ENCODE measurements at places on chromosomes 4 and X.

DNA sequence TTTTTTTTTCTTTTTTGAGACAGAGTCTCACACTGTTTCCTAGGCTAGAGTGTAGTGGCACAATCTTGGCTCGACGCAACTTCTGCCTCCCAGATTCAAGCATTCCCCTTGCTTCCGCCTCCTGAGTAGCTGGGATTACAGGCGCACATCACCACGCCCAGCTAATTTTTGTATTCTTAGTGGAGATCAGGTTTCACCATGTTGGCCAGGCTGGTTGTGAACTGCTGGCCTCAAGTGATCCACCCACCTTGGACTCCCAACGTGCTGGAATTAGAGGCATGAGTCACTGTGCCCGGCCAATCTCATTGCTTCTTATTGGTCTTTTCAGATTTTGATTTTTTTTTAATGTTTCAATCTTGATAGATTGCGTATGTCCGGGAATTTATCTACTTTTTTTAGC, 124.4 kb downstream of the NBDY start:
- no peak for DNase-seq

GRCh38 chr4:184961660-184962059, 56.6 kb upstream of the HELT start:
- DNase-seq = no peak

DNA sequence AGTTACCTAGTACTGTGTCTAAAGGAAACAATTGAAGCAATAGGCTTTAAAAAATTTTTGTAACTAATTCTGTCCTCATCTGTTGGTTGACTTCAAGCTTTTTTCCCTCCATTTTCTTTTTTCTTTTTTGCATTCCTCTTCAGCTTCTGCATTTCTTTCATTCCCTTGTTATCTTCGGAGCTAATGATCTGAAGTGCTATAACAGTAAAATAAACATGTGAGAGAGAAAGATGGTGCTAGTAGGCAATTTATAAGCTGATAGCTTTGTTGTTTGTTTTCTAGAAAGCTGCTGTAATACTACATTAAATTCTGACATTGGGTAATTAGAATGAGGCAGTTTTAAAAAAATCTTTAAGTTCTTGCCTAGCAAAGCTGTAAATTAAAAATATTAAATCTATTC, 37.1 kb downstream of the PTPN13 start:
- DNase-seq = no peak

DNA sequence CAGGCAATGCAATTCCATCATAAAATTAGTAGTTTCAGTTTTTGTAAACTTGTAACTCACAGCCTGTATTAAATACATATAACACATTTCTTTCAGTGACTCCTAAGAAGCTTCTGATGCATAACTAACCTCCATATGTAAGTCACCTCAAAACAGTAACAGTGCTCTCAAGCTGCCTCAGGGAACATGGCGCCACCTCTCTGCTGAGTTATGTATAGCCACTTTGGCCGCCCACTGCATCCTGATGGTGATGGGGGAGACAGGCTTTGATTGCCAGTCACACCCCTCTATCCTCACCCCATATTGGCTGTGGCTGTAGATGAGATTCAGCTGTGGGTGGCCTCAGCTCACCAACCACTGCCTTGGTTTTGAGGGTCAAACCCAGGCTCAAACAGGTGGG, 54.3 kb downstream of the LRBA start:
- DNase-seq = no peak

DNA sequence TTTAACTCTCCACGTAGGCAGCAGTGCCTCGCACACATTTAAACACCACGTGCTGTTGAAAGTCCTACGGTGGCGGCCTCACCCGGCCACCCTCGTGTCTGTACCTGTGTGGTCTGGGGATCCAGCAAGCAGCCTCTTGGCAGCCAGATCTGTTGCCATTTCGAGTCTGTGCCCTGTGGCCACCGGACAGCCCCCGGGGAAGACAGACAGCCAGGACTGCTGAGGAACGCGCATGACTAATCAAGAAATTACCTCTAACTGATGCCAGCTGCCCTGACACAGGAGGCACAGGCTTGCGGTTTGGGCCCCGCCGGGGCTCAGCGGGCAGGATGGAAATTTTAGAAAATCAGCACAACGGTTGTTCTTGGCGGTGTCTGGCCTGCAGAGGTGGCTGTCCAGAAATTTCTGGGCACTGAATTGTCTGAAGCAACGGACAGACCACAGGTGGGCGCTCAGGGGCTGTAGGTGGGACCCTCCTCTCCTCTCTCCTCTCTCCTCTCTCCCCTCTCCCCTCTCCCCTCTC, 15.6 kb upstream of the ASMTL start:
- no peak for DNase-seq

DNA sequence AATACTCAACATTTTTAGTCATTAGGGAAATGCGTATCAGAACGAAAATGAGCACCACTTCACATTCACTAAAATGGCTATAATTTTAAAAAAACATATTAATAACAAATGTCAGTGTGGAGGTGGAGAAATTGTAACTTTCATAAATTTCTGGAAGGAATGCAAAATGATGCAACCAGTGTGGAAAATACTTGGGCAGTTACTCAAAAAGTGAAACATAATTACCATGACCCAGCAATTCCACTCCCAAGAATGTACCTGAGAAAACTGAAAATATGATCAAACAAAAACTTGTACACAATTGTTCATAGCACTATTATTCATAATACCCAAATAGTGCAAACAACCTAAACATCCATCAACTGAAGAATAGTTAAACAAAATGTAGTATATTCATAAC, 76.1 kb upstream of the FAM241A start:
- DNase-seq = no peak

GRCh38 chr4:58732973-58733372, 1622.8 kb upstream of the IGFBP7 start:
- DNase-seq = no peak

DNA sequence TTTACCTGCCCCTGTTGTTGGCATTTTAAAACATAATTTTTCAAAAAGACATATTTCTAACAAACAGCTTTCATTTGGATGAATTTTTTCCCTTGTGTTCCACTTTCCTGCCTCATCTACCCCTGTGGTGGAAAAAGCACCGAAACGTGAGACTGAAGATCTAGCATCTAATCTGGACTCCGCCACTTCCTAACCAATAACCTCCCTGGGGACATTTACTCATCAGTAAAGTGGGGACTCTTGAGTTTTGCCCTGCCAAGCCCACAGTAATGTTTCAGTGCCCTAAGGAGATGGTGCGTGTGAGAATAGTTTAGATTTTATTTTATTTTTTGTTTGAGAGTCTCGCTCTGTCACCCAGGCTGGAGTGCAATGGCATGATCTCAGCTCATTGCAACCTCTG, 56.7 kb downstream of the ADGRG2 start:
- DNase-seq = no peak

DNA sequence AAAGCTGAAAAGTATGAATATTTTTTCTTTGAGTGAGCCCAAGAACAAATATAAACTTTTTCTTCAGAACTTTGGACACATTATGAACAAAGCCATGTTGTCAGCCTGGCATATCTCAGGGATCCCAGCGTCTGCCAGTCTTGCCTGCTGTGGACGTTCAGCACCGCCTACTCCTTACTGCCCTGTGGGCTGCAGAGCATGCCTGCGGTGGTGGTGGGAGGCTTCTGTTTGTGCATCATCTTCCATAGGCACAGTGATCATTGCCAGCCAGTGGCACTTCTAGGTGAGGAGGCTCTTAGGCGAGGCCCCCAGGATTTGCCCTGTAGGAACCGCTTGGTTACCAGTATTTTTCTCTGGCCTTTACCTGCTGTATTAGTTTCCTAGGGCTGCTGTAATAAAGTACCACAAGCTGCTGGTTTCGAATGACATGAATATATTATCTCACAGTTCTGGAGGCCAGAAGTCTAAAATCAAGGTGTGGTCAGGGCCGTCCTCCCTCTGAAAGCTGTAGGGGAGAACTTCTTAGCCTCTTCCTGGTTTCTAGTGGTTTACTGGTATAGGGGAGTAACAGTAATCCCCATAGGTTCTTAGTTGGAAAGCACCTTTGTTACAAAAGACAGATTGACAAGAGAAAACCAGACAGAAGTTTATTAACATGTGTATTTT, 15.4 kb downstream of the ANXA3 start:
- DNase-seq = no peak

DNA sequence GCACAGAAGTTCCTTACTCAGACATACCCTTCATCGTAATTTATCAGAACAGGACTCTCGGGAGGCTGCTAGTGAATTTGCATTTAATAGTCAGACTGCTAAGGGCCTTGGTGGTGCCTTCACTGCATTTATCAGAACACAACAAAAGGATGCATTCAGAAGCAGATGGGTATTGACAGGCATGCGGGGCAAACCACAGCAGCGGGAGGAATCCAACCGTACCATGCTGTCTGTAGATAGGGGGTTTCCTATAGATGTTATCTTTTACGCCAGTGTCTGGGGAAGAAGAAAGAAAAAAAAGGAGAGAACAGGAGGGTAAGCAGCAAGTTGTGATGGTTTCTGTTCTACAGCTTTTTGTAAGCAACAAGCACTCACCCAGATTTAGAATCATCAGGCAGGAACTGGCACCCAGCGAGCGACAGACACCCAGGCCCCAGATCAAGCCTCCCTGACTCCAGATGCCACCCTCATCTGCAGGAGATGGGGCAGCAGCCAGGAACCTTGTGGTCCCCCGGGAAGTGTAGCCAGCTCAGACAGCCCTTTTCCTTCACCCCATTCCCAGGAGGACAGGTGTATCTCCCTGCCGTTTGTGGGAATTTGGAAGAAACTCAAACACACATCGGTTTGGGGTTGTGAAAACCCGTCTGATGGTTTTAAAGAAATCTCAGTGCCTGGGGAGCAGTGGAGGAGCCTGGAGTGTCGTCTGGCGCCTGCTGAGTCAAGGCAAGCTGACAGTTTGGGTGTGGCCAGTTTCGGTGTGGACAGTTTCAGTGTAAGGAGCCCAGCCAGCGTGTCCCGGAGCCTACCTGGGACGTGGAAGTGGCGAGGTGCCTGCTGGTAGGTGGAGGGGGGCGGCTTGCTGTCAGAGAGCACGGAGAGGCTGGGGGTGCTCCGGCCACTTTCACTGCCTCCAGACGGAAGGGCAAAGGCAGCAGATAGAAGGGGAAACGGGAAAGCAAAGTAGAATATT, 80.0 kb upstream of the AFAP1 start:
- no peak for DNase-seq

DNA sequence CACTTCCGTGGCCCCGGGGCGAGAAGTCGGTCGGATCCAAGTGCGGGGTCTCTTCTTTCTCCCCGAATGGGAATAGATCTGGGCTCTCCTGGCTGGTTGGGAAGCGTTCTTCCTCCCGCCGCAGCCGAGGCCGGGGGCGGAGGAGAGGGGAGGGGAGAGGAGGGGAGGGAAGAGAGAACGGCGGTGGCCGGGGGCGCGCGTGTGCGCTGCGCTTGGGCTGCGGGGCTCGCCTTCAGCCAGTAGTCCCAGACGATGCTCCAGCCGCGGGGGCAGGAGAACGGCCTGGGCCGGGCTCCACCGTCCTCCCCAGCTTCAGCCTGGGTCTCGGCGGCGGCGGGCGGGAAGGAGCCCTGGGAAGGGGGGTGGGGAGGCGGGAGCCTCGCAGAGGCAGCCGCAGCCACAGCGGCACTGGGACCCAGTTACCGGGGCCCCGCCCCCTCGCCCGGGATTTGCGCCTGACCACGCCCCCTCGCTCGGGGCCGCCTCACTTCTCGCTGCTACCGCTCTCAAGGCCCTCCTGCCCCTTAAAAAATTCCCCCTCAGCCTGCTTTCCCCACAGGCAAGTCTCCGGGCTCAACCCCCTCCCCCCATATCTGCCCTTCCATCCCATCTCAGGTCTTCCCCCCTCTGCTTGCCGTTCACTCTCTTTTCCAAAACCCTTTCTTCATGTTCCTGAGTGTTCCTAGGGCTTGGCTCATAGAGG, at the start of gene FGD1:
TSS of gene FGD1 (minus strand) at position 421 of the 703 bp plus-strand sequence. CDS start 802 bp downstream, outside the sequence.
- no peak for DNase-seq

GRCh38 chrX:38192007-38192810, 28.5 kb downstream of the SRPX start:
- DNase-seq = no peak

GRCh38 chrX:22095286-22095685, 63.2 kb downstream of the PHEX start:
- no peak for DNase-seq

GRCh38 chr4:79209822-79210635, 115.8 kb downstream of the NAA11 start:
- no peak for DNase-seq

DNA sequence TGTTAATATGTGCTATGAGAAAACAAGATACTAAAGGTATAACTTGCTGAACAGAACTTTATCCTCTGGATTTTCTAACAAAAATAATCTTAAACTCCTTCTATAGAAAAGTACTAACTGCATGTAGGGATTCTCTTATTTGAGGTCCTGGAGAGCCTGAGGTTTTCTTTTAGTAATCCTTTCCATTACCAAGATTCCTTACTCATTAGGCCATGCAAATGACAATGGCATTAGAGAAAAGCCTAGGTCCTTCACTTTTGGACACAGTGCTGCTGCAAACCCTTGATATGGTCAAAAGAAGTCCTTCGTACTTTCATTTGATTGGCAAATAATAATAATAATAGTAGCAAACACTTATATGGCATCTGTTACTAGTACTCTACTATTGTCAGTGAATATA, 3.2 kb downstream of the MMRN1 start:
- no peak for DNase-seq

DNA sequence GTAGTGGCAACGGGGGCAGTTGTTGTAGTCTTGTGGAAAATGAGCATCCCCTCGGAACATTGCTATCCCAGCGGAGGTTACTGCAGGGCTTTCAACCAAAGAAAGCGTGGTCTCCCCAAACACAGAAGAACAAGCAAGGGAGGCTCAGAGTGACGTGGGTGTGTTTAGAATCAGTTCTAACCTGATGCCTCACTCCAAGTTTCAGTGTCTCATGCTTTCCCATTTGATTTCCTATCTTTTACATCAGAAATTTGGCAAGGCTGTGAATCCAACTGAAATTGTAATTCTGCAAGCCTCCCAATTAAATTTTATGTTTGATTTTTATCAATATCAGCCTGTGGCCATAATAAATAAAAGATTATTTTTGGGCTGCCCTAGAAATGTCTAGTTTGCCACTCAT, 156.1 kb upstream of the LNX1 start:
- DNase-seq = no peak

DNA sequence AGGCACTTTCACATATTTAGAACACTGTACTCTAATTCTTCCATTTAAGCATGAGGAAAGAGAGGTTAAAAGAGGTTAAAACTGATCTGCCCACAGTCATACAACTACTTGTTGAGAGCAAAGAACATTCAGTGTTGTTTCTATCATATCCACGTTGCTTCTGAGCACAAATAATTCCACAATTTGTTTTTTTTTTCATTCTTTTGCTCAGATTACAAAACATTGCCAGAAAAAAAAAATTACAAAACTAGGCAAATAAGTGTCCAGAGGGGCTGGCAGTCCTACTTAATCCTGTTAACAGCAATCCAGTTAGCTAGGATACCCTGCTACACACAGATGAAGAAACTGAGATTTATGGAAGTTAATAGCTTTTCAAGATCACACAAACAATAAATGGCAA, 6.3 kb upstream of the USP53 start:
- no peak for DNase-seq

- no peak for DNase-seq
Observed at GRCh38 chr4:77126809-77127208, 30.2 kb upstream of the CCNG2 start.

DNA sequence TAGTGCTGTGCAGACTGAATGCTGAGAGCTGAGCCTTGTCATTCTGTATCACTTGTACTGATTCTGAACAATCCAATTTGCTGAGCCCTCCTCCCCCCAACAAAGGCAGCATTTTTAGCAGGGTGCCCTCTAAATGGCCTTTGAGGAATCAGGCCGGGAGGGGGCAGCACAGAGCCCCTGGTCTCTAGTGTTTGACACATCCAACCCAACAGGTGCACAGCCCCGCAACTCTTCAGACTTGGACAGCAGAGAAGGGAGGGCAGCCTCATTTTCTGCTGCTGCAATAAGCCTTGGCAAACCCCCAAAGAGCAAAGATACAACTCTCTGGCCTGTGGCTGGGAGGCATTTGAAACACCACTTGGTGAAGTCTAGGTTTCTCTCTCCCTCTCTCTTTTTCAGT, 3.4 kb downstream of the ATP1B4 start:
- no peak for DNase-seq

Data from ascending aorta (tissue), 2 donors.